GM04504 (cell line): ENCODE measurements at places on chromosomes 16 and 17.

DNA sequence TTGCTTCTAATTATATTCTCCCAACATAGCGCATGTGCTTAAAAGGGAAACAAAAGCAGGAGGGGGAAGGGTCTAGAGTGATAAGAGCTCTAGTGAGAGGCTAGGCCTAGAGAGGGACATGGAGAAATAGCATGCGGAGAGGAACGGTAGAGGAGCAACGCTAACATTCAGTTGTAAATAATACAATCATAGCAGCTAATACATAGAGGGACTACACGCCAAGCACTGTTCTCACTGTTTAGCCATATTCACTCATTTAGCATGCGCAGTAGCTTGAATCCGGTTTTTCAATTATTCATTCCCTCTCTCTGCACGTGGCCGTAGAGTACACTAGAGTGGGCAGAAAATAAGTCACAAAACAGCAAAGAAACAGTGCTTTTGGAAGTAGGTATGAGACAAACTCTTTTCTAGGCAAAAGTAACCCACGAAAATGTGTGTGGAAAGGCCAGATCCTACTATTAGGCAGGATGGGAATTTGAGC is 1.7 kb upstream of the ALOX12 start:
- DNase-seq, result no peak

- DNase-seq, result no peak
Observed at GRCh38 chr17:47274319-47275069, 20.9 kb downstream of the ITGB3 start.

- DNase-seq, result no peak
Observed at GRCh38 chr16:84537491-84538151, 33.2 kb upstream of the MEAK7 start.

DNA sequence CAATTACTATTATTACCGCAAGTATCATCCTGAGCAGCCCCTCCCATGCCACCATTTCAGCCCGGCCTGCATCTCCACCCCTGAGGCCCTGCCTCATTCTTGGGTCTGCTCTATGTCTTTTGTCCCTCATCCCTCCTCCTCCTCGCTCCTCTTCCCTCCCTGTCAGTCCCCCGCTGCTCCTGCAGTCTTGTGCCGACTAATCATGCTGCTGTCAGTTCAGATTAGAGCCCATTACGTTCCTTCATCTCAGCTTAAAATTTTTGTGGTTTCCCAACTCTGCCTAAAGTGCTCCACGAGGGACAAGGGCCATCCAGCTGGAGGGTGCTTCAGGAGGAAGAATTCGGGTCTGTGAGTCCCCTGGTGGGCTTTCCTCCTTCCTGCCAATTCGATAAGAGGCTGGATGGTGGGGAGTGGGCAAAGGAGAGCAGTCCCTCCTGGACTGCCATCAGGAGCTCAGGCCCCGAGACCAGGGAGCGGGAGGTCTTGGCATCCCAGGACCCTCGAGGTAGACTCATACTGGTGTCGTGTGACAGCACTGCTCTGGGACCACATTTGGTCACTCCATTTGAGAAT is 32.9 kb upstream of the GOSR2 start:
- DNase-seq, result no peak

- DNase-seq, result peak; percentile 85
Observed at GRCh38 chr17:39199820-39200069, 338 bp upstream of the RPL19 start.

- no peak for DNase-seq
Observed at GRCh38 chr17:50807009-50807408, 28.4 kb upstream of the WFIKKN2 start.

DNA sequence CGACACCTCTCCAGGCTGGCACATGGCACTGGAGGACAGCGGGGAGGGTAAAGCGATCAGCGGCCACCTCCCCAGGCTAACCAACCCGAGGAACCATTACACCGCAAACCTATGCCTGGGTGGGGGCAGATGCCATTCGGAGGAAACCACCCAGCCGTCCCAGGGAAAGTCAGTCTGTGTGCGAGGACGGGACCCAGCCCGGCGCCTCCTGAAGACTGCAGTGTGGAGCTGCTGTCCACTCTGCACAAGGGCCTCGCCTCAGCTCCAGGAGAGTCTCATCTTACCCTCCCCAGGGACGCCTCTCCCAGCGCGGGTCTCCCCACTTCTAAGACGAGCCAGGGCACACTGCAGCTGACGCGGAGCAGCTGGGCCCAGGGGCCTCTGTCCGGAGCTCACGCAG is 8.0 kb downstream of the SLC38A10 start:
- DNase-seq, result no peak

- DNase-seq, result no peak
Observed at GRCh38 chr17:41223821-41224220, 2.6 kb upstream of the KRTAP9-2 start.
